ENCODE measurements at places on chromosomes 4 and X.

DNA sequence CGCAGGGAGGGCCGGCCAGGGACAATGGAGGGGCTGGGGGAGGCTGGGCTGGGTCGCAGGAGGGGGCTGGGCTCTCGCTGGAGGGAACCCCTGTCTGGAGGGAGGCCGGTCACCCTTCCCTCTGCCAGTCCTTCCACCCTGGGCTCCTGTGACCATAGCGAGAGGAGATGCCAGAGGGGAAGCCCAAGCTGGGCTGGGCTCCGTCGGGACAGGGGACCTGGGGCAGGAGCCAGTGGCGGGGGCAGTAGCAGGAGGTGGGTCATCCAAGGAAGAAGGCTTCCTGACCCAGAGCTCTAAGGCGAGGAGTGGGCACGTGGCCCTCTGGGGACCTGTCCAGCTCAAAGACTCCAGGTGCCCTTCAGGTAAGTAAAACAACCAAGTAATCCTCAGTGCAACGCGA is 16.9 kb downstream of the CTAG1B start:
- no peak for DNase-seq

- no peak for DNase-seq
These were observed 88.6 kb downstream of the IRF2 start for GRCh38 chr4:184385705-184386141.

DNA sequence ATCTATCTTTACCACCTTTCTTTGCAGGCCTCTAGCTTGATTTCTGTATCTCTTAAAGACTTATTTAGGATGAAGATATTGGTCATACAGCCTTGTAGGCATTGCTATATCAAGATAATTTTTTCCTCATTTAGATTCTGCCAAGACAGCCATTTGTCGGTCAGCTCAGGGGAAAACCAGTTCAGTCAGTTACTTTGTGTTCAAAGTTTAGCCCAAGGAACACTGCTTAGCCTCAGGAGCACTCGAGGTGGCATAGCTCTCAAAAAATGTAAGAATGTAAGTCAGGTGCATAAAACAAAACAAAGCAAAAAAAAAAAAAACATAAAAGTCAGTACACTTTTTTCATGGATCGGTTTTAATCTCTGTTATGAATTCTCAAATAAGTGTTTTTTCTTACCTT is 43.4 kb downstream of the NRK start:
- no peak for DNase-seq

GRCh38 chr4:73668782-73669201 is 48.6 kb upstream of the RASSF6 start:
- DNase-seq = no peak

GRCh38 chrX:38806875-38807621 is 5.8 kb downstream of the MID1IP1 start:
- no peak for DNase-seq

DNA sequence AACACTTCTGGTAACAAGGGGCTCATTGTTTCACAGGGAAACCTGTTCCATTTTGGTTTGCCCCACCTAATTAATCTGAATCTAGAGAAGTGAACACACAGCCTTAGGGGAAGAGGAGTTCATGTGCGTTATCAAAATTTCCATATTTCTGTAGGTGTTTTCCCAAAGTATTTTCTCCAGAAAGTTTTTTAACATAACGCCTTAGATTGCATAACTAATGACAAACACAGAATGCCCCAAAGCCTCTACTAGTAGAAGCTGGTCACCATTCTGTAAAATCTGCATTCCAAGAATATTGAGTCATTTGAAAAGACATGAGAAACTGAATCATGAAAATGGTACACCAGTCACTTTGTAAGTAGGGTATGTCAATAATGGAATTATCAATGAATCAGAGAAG is 41.1 kb downstream of the IL13RA2 start:
- no peak for DNase-seq

- DNase-seq = no peak
These were observed 10.8 kb upstream of the HHIP start for GRCh38 chr4:144634978-144635747.

GRCh38 chr4:117370944-117371668 is 285.7 kb upstream of the TRAM1L1 start:
- no peak for DNase-seq

GRCh38 chrX:149829751-149830191 is 48.0 kb downstream of the MAGEA9 start:
- DNase-seq = no peak

DNA sequence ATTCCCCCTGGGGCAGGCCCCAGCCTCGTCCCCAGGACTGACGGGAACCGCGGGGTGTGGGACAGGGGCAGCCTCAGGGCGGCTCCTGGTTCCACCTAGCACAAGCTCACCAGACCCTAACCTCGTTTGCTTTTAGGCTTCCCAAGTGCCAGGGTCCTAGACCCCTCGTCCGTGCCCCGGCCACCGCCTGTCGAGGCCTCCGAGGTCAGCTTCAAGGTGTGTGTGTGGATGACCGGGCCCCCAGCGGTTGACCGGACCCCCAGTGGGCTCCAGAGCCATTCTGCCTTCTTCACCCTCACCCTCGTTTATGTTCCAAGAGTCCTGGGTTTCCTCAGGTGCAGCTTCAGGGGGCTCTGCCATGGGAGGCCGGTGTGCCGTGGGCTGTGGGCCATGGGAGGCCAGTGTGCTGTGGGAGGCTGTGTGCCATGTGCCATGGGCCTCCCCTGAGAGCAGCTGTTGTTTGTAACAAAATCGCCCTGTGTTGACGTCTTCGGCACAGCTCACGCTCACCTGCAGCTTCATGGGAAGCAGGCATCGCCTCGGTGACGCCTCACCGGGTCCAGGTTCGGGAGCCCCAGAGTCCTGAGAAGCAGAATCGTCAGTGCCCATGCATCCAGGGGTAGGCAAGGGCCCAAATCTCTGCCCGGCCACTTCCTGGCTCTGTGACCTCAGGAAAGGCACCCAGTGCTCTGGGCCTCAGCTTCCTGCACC is 43.0 kb upstream of the HMX1 start:
- DNase-seq = peak; percentile 35

DNA sequence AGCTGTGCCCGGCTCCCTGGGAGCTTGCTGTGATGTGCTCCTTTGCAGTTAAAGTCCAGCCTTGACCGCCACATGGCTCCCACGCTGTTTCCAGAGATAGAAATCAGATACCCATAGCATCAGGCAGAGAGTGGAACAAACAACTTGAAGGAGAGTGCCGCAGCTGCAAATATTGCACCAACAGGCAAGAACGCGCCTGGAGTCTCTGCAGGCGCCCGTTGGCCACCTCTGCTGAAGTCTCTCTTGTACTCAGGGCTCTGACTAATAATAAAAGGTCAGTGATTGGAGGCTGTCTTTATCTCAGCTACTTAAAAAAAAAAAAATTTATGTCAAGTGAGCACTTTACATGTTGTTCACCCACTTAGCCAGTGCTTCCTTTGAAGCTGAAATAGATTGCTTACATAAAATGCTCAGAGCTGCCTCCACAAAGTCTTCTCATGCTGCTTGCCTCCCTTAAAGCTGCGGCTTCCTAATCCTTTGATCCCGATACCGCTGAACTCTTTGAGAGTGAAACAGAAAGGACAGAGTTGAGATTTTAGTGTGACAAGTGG is 30.9 kb upstream of the TENM3 start:
- DNase-seq = peak; percentile 52

DNA sequence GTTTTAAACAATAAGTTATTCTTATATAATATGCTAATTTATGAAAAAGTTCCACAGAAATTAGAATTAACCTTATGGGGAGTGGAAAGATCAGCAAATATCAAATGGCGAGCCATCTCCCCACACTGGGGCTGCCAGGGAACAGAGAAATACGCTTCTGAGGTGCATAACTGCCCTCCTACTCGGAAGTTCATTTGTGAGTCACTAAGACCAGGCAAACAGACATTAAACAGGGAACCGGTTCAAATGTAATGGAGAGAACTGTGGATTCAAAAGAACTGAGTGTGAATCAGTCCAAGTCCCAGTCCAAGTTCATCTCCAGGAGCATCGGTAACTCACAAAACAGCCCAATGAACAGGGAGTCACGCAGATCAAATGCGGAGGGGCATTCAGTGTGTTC is 11.4 kb upstream of the S100G start:
- no peak for DNase-seq

- DNase-seq = peak; percentile 32
These were observed 56.6 kb upstream of the HELT start for GRCh38 chr4:184961660-184962059.

DNA sequence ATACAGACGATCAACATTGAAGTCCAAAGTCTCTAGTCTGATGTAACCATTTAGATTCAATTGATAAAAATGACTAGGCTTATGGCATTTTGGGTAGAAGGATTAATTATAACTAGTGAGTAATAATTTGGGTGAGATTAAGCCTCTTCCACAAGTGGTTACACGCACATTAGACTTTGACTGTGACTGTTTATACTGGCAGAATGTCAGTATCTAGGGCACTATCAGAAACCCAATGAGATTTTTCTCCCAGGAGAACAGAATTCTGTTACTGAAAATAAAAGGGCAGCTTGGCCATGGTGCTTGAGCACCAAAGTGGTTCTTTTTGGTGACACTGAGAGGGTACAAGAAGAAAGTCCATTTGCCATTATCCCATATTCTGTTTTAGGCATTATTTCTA is 3.3 kb downstream of the PLS3 start:
- no peak for DNase-seq

GRCh38 chr4:164424846-164425245 is 329.1 kb upstream of the SMIM31 start:
- no peak for DNase-seq

DNA sequence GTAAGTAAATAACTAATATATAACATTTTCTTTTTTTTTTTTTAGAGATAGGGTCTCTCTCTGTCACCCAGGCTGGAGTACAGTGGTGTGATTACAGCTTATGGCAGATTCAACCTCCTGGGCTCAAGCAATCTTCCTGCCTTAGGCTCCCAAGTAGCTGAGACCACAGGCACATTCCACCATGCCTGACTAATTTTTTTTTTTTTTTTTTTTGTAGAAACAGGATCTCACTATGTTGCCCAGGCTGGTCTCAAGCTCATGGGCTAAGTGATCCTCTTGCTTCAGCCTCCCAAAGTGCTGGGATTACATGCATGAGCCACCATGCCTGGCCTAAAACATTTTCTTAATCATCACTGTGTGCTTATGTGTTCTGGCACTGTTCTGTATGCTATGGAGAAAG is 32.8 kb downstream of the MGARP start:
- no peak for DNase-seq

GRCh38 chr4:169810325-169811323 is 52.9 kb upstream of the HPF1 start:
- no peak for DNase-seq

DNA sequence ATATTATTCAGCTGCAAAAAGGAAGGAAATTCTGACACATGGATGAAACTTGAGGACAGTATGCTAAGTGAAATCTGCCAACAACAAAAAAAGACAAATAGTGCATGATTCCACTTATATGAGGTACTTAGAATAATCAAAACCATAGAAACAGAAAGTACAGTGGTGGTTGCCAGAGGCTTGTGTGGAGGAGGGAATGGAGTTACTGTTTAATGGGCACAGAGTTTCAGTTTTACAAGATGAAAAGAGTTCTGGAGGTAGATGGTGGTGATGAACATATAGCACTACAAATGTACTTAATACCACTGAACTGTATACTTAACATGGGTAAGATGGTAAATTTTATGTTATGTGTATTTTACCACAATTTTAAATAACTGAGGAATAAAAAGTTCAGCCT is 212.0 kb upstream of the KLF3 start:
- DNase-seq = no peak

GRCh38 chr4:185276036-185276435 is 66.6 kb downstream of the SNX25 start:
- no peak for DNase-seq

- DNase-seq = no peak
These were observed 30.7 kb downstream of the MSN start for GRCh38 chrX:65697915-65698796.

GRCh38 chrX:80021621-80022020 is 7.1 kb downstream of the TBX22 start:
- no peak for DNase-seq

GRCh38 chrX:79631526-79631925 is 264.4 kb upstream of the ITM2A start:
- DNase-seq = no peak

DNA sequence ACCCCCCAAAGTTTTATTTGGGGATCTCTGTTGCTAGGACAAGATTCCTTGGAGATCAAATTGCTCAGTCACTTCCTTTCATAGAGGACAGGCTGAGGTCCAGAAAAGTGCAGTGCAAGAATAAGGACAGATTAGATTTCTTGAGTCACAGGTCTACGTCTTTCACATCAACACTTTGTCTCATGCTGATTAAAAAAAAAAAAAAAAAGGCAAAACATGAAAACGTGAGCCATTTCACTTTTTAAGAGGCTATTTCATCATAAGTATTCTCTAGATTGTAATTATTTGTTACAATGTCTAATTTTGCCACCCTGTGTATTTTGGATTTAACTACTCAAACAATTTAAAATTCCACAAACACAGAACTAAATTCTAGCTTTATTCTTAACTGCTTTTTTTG is 647.0 kb downstream of the TRAM1L1 start:
- no peak for DNase-seq

GRCh38 chr4:53228036-53228435 is 137.8 kb downstream of the SCFD2 start:
- DNase-seq = no peak

- DNase-seq = peak; percentile 70
These were observed 152.0 kb upstream of the SLC4A4 start for GRCh38 chr4:71186566-71187403.

DNA sequence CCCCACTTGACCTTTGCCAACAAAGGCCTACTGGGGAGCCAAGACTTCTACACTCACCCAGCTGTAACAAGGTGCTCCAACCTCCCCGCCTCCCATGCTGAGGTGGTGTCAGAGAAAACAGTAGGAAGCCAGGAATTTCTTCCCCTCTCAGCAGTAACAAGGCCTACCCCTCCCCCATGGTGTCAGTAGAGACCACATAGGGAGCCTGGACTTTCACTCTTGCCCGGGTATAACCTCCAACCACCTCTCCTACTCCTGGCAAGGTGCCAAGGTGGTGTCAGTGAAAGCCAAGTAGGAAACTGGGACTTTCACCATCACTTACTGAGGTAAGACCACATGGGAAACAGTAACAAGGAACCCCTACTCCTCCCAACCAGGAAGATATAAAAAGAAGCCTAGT is 93.1 kb downstream of the SLC16A2 start:
- DNase-seq = no peak

DNA sequence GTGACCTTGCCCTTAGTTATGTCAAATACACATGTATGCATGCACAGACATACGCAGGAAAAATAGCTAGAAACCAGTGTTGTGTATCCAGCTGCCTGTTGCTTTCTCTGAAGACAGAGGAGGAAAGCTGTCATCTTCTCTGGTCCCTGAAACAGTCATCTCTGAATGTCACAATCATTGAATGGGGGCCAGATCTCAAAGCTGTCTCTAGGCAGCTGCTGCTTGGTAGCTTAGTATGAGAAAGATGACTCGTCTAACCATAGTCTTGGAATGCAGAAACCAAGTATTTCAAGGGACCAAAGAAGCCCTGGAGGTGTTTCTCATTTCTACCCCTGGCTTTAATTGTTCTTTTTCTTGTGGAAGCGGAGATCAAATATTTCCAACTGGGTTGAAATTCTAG is 4.0 kb downstream of the GRIA3 start:
- no peak for DNase-seq

GRCh38 chr4:56743550-56743949 is 62.5 kb upstream of the HOPX start:
- no peak for DNase-seq
